GM10248 (cell line): ENCODE measurements at places on chromosomes 1 and 21.

DNA sequence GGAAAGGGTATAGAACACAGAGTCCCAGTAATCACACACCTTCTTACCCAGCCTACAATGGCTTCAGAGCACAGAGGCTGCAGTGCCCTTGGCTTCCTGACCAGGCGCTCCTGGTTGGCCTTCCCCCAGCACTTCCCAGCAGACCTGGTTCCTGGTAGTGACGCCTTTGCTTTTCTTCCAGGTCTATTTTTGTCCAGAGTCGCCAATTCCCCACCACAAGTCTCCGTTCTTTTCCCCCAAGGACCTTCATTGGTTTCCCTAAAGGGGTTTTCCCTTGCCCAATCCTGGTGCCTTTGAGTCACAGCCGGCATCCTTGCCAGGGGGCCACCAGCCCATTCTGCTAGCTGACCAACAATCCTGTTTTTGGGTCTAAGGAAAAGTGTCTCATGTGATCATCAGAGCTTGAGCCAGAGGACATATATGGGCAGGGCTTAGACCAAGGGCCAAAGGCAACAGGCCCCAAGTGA, 84.8 kb downstream of the KCNJ15 start:
- no peak for DNase-seq

GRCh38 chr1:8314346-8315280, 3.3 kb upstream of the SLC45A1 start:
- peak; percentile 76 for DNase-seq

DNA sequence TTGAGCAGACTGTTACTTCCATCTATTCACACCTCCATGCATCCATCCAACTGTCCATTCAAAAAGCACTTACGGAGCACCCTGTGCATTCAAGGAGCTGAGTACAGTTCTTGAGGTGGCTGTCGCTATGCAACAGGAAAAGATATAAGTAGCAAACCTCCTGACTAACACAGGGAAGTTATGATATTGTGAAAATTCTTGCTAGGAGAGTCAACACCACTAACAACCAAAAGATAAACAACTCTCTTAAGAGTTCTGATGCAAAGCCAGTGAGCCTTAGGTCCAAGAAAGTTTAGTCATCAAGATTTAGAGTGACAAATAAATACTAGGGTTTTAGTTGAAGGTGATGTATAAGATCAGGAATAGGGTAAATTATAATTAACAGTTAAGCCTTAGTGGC, 44.5 kb upstream of the TRIM45 start:
- DNase-seq: no peak

DNA sequence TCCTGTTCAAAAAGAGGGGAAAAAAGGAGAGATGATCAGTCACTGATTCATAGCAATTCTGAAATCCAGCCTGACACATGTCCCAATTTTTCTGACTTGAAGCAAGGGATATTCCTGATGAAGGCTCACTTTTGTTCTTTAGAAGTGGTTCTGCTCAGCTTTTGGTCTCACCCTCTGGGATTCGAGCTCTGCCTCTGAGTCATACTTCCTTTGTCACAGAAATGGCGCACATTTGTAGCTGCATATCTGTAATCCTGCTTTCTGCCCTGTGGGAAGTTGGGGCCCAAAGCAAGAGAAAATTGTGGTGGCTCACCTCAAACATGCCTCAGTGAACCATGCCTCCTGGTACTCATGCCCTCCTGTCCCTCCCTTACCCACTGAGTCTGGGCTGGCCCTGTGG, 22.3 kb upstream of the FAM78B start:
- DNase-seq: no peak

DNA sequence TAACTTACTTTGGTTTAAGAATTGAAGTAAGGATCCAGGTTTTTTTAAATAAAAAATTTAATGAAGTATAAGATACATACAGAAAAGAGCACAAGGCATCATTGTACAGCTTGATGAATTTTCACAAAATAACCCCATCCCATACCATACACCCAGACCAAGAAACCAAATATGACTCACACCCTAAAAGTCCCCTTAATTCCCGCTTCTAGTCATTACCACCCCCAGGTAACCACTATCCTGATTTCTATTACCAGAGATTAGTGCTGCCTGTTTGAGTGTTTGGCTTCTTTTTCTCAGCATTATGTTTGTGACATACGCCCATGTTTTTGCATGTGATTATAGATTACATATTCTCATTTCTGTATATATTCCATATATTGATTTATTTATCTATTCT, 98.5 kb upstream of the HIVEP3 start:
- DNase-seq: no peak

- DNase-seq: no peak
These were observed 20.5 kb downstream of the COL6A1 start for GRCh38 chr21:46001821-46002681.
